ENCODE measurements at places on chromosomes 13 and 19. TPM values are rescaled to one million over a fixed set of nuclear protein-coding genes. Genes with fewer than 3 reads are reported as not detected.

The NOTCH3 gene
- total RNA-seq = 1.0 TPM

The PSG2 gene
- total RNA-seq = not detected

The ZNF726 gene
- 8.9 TPM for total RNA-seq

The ZNF557 gene
- total RNA-seq = 9.2 TPM

The C5AR1 gene
- total RNA-seq = not detected

The KCNN1 gene
- not detected for total RNA-seq

The CDC42EP5 gene
- total RNA-seq = 9.5 TPM

The ENOX1 gene
- total RNA-seq = 1.5 TPM

The CEBPG gene
- total RNA-seq = 35.4 TPM

The ERICH4 gene
- total RNA-seq = not detected

The VPS36 gene
- 34.0 TPM for total RNA-seq

The CEACAM16 gene
- total RNA-seq = not detected

The GSK3A gene
- 44.7 TPM for total RNA-seq

The SOX1 gene
- total RNA-seq = 0.18 TPM

The CCNE1 gene
- 16.4 TPM for total RNA-seq

The ZNF100 gene
- 5.3 TPM for total RNA-seq

The LAIR2 gene
- total RNA-seq = not detected

The TMEM147 gene
- 114 TPM for total RNA-seq

The NAXD gene
- total RNA-seq = 14.7 TPM

The NANOS3 gene
- 1.6 TPM for total RNA-seq

The NLRP5 gene
- 4.9 TPM for total RNA-seq

The KLK2 gene
- total RNA-seq = 0.06 TPM

The C5AR2 gene
- not detected for total RNA-seq

The CAPNS1 gene
- 122 TPM for total RNA-seq

The GJB6 gene
- not detected for total RNA-seq

The ZNF223 gene
- 5.4 TPM for total RNA-seq

The MBD3L2 gene
- total RNA-seq = not detected

The RNF225 gene
- not detected for total RNA-seq

The MRPS12 gene
- 102 TPM for total RNA-seq

All from Daoy (cell line).